ENCODE measurements at places on chromosomes 4 and X.

- no peak for DNase-seq
These were observed 31.2 kb downstream of the USP38 start for GRCh38 chr4:143215873-143216272.

GRCh38 chr4:76628251-76628650 is 193.2 kb downstream of the SHROOM3 start:
- DNase-seq: no peak

DNA sequence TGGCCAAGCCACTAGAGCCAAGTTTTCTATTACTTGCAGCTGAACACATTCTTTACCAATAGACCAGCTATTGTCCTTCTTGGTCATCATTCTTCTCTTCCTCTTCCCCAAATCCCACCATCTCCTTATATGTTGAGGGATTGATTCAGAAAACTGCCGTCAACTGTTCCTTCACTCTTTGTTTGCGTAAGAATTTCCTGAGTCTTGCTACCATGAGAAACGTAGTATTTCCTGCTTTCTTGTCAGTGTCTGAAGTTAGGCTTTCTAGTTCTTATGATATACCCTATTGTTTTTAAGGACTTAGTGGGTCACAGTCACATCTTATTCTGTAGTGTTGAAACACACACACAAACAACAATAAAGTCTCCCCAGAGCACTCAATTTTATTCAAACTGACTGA is 20.1 kb downstream of the IGFBP7 start:
- no peak for DNase-seq

DNA sequence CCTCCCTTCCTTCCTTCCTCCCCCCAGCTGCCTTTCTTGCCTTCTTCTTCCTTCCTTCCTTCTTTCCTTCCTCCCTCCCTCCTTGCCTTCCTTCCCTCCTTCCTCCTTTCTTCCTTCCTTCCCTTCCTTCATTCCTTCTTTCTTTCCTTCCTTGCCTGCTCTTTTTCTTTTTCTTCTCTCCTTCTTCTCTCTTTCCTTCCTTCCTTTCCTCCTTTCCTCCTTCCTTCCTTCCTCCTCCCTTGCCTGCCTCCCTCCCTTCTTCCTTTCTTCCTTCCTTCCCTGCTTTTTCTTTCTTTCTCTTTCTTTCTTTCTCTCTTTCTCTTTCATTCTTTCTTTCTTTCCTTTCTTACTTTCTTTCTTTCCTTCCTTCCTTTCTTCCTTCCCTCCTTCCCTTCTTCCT is 49.1 kb downstream of the STK32B start:
- DNase-seq: no peak

- DNase-seq: no peak
These were observed 601 bp downstream of the SLC25A43 start for GRCh38 chrX:119399772-119400101.

DNA sequence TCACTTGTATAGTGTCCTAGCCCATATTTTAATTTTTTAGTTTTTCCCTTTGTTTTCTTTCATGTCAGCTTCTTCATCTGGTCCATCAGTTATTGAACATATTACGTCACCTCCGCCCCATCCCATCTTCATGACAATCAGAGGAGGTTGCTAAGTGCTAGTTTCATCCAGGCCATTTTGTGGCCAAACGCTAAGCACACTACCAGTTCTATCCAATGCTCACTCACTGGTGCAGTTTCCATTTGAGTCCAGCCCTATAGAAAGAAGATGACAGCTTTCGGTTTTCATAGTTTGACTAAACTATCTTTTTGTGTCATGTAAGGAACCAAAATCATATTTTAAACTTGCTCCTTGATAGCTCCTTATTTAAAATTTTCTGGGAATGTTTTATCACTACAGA is 304.2 kb downstream of the TENM3 start:
- DNase-seq: peak; percentile 43

GRCh38 chrX:116694046-116694445 is 231.3 kb upstream of the CT83 start:
- no peak for DNase-seq

- no peak for DNase-seq
These were observed 86.3 kb downstream of the ZNF827 start for GRCh38 chr4:145852256-145852839.

GRCh38 chr4:174423257-174423944 is 98.9 kb downstream of the HPGD start:
- DNase-seq: no peak

DNA sequence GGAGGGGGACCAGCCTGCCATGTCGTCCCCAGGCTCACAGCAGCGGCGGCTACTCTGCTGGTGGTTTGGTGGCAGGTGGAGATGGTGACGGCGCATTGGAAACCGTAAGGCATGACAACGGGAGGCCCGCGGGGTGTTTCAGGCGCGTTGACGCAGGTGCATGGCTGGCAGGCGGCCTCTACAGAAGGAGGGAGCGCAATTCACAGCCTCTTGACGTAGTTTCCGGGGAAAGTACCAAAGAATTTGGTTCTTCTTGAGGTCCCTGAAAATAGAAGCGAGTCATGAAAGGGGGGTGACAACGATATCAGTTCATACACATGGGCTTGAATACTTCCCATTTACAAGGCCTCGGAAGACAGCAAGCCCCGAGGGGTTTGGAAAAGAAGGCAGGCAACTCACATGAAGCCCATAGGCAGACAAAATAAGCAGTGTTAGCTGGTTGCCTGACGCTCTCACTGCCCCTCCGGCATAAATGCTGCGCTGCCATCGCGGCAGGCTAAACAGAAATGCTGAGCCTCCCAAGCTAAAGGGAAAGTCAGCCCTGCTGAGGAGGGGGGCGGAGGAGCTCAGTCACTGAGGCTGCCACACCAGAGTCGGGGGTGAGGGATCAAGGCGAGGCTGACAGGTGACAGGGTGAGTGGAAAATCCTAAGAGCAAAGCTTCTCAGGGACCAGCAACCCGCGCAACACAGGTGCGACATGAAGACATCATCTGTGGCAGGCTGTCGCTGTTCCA is 52.3 kb upstream of the PDLIM3 start:
- peak; percentile 86 for DNase-seq

DNA sequence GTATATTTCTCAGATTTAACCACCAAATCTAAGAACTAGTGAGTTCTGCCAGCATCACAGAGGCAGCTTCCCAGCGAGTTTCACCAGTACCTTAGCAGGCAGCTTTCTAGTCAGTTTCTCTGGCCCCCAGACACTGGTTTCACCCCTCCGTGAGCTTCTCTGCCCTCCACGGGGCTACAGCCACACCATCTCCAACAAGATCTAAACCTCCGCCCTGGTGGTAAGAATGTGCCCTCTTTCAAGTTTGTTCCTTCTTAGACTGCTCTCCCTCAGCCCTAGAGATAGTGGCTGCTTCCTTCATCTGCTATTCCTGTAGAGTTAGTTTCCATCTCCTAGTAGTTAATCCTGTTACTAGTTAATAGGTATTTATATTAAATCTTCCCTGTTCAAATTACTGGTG is 60.5 kb upstream of the TAB3 start:
- DNase-seq: no peak

DNA sequence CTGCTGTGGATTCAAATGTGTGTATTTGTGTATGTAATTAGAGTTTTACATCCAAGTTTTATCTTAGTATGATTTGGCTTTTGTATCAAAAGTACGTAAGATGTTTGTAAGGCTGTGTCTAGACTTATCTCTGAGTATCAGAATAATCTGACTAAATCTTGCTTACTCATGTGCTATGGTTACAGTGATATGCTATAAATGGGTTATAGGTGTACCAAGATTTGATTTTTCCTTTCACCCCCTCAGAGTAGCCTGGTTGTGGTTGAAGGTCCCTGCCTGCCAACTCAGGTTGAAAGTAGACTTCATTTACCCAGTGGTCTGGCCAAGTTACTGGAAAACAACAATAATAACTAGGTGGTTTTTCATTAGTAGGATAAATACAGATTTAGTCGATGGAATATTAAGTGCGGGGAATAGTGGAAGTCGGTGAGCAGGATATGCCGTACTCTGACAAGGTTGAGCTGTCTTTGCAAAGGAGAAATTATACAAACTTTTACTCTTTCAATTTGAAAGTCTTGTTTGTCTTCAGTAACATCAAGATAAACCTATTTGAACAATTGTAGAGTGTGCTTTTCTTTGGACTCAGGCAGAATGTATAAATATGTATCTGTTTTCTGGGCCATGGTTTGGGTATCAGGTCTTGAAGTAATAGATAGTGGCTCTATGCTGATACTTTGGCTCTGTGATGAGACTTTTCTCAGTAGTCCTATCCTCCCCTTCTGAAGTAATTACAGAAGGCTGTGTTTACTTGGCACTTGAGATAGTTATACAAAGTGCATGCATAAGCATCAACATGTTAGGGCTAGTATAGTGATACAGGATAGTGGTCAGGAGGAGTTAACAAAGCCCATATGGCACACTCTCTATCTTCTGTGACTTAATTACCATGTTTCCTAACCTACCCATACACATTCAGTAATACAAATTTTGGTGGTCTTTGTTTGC is 23.7 kb downstream of the BMP2K start:
- no peak for DNase-seq

DNA sequence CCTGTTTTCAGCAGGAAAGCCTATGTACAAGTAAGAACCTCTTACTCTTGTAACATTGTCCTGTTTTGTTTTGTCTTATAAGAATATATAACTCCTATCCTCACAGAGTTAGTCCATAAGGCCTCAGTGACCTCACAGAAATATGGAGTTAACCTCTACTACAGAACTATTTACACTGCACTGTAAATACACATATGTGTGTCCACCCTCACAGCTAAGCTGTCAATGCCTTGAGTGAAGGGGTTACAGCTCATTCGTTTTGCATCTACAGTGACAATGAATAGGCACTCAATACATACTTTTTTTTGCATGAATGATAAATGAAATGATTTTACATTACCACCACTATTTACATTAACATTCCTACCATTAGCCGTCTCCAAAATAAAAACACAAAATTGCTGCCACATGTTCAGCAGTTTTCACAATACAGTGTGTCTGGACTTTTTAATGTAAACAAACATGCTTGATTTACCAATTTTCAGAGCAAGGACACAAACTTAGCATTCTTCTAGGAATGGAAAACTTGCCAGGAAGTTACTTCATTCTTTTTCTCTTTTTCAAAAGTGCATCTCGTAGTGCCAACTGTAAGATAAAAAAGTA is 9.5 kb upstream of the NAAA start:
- no peak for DNase-seq

GRCh38 chr4:164779811-164780216 is 25.9 kb downstream of the SMIM31 start:
- DNase-seq: peak; percentile 58

GRCh38 chr4:17204908-17205307 is 306.5 kb upstream of the LDB2 start:
- no peak for DNase-seq

DNA sequence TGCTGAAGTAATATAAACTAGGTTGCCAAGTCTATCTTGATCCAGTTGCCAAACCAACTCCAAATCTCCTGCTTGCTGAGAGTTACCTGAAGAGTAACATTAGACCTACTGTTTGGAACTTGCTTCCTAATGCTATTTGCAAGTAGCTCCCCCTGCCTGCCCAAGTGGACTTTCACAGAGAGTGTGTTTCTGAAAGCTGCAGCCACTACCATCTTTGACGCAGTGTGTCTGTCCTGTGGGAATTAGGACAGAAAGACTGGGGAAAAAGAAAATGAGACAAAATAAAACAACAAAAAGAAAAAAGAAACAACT is 195.0 kb upstream of the HS3ST1 start:
- peak; percentile 2 for DNase-seq

- no peak for DNase-seq
These were observed 74.6 kb upstream of the NWD2 start for GRCh38 chr4:37169956-37170355.

- peak; percentile 28 for DNase-seq
These were observed 26.0 kb downstream of the KIT start for GRCh38 chr4:54683616-54684346.

DNA sequence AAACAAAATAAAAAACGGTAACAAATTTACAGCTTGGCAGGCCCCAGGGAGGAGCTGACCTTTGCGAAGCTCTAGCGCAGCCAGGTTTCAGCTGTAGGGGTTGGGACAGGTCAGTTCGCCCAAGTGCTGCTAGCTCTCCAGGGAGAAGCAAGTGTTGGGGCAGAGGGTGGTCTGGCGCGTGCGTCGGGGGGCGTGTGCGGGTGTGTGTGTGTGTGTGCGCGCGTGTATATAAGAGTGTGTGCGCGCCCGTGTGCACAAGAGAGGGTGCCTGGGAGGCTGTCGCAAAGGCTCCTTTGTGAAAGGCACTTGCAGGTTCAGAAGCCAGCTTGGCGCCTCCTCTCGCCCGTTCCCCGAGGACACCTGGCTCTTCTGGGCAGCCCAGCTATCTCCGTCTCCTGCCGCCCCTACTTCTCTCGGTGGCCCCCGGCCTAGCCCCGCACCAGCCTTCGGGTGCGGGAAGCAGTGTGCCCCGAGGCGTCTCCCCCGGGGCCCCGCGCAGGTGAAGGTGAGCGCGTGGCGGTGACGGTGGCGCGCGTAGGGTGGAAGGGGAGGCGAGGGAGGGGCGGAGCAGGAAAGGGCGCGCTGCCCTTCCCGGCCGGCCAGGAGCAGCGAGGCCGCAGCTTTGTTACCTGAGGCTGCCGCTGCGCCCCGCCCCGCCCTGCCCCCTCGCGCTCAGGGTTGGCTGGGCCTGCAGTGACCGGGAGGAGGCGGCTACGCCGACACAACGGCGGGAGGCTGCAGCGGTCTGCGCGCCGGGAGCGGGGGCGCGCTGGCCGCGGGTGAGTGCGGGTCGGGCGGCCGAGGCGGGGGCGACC is at the start of gene FHDC1:
Gene FHDC1, plus strand, starts transcription at position 693 of the 815 bp plus-strand sequence. CDS start 6,735 bp downstream, outside the sequence.
- DNase-seq: peak; percentile 58

DNA sequence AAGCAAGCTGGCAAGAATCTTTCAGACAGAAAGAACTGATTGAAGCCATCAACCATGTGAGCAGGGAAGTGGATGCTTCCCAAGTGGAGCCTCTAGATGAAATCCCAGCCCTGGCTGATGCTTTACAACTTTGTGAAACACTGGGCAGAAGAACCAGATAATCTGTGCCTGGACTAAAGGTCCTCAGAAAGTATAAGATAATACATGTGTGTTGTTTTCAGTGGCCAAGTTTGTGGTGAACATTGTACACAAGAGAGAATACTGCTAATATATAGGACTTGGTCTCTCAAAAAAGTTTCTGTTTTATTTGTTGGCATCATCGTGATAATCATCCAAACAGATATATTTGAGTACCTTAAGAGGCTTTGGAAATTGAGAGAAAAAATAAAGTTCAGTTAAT is 1367.8 kb upstream of the IGFBP7 start:
- no peak for DNase-seq

- DNase-seq: no peak
These were observed 43.7 kb downstream of the NLGN4X start for GRCh38 chrX:6184900-6185515.

DNA sequence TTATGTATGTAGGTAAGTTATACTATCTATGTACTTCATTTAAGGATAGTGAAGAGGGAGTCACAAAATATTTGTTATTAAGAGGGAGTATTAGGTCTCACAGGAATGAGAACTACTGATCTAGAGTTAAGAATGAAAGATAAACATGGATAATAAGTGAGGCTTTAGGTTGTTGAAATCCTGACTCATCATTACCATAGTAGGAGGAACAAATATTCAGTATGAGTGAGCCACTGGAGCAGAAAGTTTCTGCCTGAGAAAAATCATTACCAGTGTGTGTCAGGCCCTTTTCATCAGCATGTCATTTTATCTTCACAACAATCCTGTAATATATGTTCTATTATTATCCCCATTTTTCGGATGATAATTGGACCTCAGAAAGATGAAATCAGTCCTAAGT is 27.2 kb upstream of the IGSF1 start:
- DNase-seq: no peak
